NCI-H510A (cell line): ENCODE measurements at places on chromosomes 7 and 10.

- no peak for DNase-seq
These were observed 322.8 kb upstream of the PHYHIPL start for GRCh38 chr10:58853668-58854067.

GRCh38 chr10:88114368-88114767, 250.9 kb downstream of the PTEN start:
- no peak for DNase-seq

- DNase-seq = no peak
These were observed 2.7 kb downstream of the PROSER2 start for GRCh38 chr10:11825796-11826414.

- DNase-seq = no peak
These were observed 56.0 kb downstream of the ZNF800 start for GRCh38 chr7:127336458-127336857.

DNA sequence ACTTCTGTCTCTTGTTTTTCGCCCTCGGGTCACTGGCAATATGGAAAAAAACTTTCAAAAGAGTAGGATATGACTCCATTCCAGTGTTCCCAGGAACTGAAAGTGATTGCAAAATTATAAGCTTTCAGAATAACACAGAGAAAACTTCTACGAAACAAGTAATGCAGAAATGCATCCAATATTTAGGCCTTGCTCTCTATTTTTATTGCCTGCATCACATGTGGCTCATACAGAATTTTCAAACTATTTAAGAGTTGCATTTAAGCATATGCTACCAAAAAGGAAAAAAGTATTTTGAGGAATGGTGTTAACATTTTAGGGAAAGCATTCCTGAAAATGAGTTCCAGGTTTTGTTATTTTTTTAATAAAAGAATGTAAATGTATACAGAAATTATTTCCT, 228.0 kb downstream of the CACNB2 start:
- DNase-seq = no peak

DNA sequence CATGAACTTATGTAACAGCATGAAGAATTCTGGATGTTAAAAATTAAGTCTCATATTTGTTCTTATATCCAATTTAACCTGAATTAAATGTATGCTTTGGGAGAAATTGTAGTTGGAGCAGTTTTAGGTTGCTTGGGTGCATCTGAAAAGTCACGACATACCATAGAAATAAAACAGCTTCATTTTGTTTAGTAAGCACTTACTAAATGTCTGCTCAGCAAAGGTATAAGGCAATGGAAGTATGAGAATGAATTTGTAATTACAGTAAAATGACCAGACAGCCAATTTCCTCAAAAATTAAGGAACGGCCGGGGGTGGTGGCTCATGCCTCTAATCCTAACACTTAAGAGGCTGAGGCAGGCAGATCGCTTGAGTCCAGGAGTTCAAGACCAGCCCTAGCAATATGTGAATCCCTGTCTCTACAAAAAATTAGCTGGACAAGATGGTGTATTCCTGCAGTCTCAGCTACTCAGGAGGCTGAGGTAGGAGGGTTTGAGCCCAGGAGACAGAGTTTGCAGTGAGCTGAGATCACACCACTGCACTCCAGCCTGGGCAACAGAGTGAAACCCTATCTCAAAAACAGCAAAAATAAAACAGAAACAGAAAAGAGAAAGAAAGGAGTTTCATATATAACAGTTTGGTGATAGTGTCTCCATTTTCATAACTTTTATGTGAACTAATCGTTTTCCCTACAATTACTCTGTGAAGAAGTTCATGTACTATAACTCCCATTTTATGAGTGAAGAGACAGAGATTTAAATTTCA, 47.2 kb upstream of the KLF6 start:
- DNase-seq = no peak

GRCh38 chr7:40099837-40100236, 34.6 kb downstream of the MPLKIP start:
- DNase-seq = no peak

GRCh38 chr7:6392712-6393666, 54.8 kb downstream of the DAGLB start:
- no peak for DNase-seq

DNA sequence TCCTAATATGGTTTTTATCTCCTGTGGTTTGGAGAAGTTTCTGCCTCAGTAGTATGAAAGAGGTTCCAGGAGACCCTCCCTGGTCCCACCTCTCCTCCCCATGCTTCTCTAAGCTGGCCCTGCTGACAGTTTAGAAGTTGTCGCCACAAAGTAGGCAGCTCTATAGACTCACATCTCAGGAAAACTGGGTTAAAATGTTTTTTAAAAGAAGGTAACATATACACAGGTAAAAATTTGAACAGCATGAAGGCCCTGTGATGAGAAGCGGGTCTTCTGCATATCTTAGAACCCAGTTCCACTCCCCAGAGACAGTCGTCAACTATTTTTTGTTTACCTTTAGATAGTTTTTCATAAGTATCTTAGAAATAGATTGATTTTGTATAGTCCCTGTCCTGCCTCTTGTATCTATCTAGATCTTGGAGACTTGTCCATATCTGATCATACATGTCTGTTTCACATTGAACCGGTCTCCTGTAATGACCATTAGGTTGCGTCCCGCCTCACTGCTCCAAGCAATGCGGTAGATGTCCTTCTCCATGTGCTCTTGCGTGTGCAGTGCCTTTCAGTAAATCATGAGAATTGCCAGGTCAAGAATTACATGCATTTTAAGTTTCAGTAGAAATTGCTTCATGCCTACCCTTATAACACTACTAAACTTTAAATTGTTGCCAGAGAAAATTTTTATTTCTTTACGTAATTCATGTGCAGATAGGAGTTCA, 2.2 kb downstream of the DUSP5 start:
- DNase-seq = no peak

- no peak for DNase-seq
These were observed 81.6 kb upstream of the PFKP start for GRCh38 chr10:2985729-2986232.

DNA sequence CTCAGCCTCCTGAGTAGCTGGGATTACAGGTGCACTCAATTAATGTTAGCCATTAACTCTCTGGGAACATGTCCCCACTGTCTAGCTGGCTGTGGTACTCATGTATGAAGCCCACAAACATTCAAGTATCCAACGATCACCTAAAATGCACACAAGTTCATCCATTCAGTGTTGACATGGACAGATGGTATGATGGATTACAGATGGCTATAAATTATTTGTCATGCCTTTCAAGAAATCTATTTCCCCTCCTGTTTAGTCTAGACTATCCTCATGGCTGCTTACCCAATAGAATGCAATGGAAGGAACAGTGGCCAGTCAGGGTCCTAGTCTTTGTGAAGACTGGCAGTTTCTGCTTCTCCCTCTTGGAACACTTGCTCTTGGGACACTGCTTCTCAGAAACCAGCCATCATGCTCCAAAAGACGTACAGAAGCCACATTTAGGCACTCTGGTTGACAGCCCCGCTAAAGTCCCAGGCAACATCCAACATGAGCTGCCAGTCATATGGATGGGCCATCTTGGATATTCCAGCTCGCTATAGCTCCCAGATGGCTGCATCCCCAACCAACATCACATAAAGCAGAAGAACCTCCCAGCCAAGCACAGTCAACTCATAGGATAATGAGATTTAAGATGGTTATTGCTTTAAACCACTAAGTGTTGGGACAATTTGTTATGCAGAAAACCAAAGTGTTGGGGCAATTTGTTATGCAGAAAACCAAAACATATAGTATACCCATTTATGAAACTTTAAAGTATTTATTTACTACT, 33.1 kb downstream of the MYL10 start:
- DNase-seq = no peak

DNA sequence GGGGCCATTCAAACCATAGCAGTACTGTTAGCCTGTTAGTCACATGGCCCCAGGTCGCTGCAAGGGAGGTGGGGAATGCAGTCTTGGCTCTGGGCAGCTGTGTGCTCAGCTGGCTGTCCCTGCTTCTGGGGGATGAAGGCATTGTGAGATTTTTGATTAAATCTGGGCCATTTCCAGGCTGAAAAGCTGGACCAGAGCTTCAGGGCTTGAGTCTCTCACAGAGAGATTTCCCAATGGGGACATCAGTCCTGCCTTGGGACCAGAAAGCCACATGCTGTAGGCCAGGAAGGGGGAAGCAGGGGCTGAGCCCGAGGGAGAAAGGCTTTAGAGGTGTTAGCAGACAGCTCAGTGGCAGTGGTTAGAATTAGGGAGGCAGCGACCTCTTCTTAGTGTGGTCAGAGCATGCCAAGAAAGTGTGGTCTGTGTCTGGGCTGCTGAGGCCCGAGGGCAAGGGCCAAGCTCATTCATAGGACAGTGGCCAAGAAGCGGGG, 33.6 kb downstream of the PALD1 start:
- DNase-seq = no peak

DNA sequence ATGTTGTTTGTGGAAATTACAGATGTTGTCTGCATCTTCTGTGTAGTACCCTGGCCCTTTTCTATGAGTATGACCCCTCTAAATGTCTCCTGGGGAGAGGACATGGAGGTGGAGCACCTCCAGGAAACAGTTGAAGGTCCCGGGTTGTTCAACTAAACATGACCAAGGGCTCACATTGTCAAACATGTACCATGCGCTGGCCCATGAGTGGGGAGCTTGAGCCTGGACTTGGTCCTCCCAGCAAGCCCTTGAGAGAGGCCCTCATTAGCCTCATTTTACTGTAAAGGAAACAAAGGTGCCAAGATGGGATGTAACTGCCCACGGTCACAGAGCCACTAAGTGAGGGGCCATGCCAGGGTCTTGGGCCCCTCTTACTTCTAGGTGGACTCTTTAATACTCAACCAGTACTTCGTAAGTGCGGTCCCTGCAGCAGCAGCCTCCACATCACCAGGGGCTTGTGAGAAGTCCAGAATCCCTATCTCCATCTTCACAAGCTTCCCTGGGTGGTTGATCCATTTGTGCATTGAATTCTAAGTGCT, 31.2 kb downstream of the C10orf71 start:
- DNase-seq = no peak

DNA sequence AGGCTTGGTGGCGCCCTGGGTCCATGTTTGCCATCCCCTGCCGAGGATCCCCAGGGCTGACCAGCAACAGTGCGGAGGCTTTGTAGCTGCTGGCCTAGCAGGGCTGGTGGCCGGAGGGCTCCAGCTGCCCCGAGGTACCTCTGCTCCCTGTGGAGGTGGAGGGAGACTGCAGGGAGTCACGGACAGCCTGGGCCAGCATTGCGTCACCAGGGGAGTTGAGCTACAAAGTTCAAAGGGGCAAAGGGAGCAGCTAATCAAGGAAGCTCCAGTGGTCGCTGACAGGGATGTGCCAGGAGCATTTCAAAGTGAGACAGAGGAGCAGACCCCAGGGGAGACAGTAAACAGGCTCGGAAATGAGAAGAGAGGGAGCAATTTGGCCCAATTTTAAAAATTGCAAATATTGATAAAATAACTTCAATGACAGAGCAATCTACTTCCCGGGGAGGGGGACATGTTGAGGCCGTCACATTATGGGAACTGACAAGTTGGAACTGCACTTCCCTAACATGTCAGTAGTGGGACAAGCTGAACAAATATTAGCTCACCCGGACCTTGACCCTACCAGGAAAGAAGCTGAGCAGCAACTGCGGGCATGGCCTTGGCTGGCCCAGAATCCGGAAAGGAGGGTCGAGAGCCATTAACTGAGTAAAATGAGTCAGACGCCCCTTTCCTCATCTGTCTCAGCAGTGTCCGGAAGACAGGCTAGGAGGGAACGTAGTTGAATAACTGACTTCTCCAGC, 39.4 kb downstream of the BTBD16 start:
- DNase-seq = no peak

DNA sequence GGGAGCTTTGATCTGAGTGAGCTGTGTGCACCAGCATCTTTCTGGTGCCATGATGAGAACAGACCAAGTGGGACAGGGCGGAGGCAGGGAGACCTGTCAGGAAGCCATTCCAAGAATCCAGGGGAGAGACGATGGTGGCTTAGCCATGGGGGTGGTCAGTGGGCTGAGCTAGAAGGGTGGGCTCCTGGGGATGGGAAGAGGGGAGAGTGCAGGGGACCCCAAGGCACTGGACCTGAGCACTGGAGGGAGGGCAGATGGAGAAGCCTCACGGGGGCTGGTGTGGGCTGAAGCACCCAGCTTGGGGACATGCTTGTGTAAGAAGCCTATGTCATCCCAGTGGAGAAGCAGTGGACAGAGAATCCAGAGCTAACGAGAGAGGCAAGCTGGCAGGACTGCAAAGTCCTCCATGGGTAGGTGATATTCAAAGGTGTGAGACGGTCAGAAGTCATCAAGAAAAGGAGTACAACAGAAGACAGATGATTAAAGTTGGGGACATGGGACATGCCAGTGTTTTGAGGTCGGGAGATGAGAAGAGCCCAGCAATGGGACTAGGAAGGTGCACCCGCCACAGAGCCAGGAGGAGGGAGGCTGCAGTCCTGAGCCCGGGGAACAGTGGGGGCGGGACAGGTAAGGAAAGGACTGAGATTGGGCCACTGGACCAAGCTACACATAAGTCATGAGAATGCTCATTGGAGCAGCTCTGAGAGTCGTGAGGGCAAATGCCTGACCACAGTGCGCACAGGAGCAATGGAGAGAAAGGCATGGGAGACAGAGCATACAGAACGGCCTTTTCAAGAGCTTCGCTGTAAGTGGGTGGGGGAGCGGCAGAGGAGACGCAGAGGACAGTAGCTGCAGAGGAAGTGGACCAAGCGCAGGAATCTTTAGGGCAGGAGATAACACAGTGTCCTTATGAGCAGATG, 72.0 kb downstream of the GRID1 start:
- no peak for DNase-seq

DNA sequence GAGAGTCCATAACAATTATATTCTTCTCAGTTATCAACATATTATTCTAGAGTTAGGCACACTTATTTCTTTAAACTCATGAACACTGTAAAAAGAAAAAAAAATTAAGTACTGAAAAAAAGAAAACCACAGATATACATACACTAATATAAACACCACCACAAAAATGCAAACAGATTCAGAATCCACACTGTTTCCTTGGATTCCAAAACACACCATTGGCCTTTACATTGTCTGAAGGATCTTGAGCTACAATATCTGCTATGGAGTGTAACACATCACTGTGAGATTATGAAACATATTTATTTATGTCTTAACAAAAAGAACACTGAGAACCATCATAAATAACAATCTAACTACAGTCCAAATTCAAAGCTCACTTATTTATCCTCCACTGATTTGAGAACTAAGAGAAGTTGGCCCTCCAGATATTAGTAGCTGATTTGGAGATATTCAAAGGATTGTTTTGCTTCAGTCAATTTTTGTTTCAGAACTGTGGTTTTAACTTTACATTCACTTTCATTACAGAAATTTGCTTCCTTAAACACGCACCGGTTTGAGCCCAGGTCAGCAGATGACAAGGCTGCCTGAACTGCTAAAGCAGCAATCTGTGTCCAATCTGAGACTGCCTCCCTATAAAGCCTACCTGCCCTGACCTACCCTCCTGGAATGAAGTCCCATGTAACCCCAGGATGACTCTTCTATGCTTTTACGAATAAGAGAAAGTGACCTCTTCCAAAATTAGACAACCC, 47.0 kb upstream of the CDK1 start:
- DNase-seq = no peak

GRCh38 chr7:114026486-114027089, 107.8 kb upstream of the PPP1R3A start:
- DNase-seq = no peak
